Activated CD4-positive, alpha-beta T cell treated with anti-CD3 and anti-CD28 coated beads, Interleukin-2, amount 10 ng/mL, durations not matched to agents 7 days and 5 days (primary cell): ENCODE measurements at places on chromosomes 1 and 21. TPM values are rescaled to one million over a fixed set of nuclear protein-coding genes. Genes with fewer than 3 reads are reported as not detected.

DNA sequence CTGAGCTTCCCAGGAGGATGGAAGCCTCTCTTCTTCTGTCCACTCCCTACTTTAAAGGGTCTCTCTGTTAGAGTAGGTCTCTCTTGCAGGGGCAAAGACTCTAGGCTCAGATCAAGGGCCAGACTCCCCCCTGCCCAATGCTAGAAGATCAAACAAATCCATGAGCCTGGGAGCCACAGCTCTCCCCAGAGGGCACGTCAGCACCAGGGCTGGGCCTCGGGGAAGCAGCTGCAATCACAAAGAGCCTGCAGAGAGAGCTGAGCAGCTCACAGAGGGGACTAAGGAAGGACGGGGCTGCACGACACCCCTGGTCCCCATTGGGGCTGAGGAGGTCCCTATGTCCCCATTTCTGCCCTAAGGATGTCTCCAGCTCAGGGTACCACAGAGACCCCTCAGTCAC, 3.9 kb downstream of the CNTN2 start:
- H3K4me1 ChIP-seq: no peaks in the 10 kb centered on the region
- DNase-seq: no peak
- H3K27ac ChIP-seq: no peak overlapping the region
- no peaks in the 10 kb centered on the region for H3K36me3 ChIP-seq
- H3K4me3 ChIP-seq: no peak overlapping the region
- H3K27me3 ChIP-seq: peaks cover 42% of the 10 kb centered on the region

Gene NUDC
- total RNA-seq: 64.5 TPM

DNA sequence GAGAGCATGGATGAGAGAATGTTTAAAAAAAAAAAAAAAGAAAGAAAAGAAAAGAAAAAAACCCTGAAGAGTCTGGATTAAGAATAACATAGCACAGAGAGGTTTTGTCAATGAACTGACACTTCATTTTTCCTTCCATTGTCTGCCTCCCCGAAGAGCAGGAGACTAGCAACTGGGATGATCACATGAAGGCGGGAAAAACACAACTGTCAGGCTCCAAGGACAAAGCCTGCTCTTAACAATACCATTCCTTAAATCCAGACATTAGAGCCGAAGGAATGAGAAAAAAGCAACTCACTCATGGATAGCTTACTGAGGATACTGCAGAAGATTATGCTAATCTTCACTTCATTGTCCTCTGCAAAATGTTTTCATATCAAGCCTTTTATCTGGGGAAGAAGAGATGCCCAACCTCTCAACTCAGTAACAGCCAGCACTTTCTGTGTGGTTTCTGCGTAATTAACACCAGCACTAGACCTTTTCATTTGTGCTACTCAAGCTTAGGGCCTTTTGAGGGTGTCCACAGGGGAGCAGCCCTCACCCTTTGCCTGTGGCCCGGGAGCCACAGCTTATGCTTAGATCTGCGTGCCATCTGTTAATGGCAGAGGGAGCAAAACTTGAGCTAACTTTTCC, 182.3 kb downstream of the BARHL2 start:
- no peaks in the 10 kb centered on the region for H3K4me1 ChIP-seq
- DNase-seq: no peak
- peaks cover 2% of the 10 kb centered on the region for H3K27me3 ChIP-seq
- H3K4me3 ChIP-seq: no peak overlapping the region
- no peak overlapping the region for H3K27ac ChIP-seq
- H3K36me3 ChIP-seq: no peaks in the 10 kb centered on the region

Gene FMOD
- not detected for total RNA-seq

Gene RGSL1
- total RNA-seq: not detected

GRCh38 chr1:234684856-234685255, 74.9 kb upstream of the IRF2BP2 start:
- no peak overlapping the region for H3K4me3 ChIP-seq

DNA sequence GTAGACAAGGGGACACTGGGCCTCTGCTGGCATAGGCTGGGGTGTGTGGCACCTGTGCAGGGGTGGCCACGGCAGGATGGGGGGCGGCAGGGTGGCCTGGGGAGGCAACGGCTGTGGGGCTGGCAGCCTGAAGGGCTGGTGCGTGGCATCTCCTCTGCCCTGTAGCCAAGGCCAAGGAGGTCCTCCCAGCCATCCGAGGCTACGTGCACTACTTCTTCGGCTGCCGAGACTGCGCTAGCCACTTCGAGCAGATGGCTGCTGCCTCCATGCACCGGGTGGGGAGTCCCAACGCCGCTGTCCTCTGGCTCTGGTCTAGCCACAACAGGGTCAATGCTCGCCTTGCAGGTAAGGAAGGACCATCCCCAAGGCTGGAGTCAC, 36.0 kb upstream of the LHX4 start:
- no peaks in the 10 kb centered on the region for H3K27me3 ChIP-seq
- no peak for DNase-seq
- no peaks in the 10 kb centered on the region for H3K36me3 ChIP-seq
- peaks cover 6% of the 10 kb centered on the region for H3K4me1 ChIP-seq
- no peak overlapping the region for H3K27ac ChIP-seq
- no peak overlapping the region for H3K4me3 ChIP-seq

Gene WNT3A
- not detected for total RNA-seq

GRCh38 chr1:118809586-118809985, 178.6 kb downstream of the TBX15 start:
- H3K27me3 ChIP-seq: no peaks in the 10 kb centered on the region
- no peak overlapping the region for H3K27ac ChIP-seq
- no peaks in the 10 kb centered on the region for H3K4me1 ChIP-seq
- H3K36me3 ChIP-seq: no peaks in the 10 kb centered on the region

GRCh38 chr1:30039354-30040080, 683.9 kb downstream of the MATN1 start:
- H3K27me3 ChIP-seq: no peaks in the 10 kb centered on the region
- no peak overlapping the region for H3K27ac ChIP-seq
- H3K4me3 ChIP-seq: no peak overlapping the region

Gene PARS2
- total RNA-seq: 4.3 TPM

DNA sequence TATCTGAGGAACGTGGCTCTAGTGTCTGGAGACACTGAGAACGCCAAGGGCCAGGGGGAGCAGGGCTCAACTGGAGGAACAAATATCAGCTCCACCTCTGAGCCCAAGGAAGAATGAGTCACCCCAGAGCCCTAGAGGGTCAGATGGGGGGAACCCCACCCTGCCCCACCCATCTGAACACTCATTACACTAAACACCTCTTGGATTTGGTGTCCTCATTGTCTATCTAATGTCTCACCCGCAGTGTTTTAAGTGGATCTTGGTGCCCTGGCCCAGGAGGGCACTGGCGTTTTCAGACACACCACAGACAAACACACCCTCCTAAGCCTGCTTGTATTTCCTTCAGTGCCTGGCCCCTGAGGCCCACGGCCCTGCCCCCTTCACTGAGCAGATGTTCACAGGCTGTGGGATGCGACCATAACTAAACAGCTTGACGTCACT, 2.2 kb upstream of the FALEC start:
- no peaks in the 10 kb centered on the region for H3K27me3 ChIP-seq
- H3K4me1 ChIP-seq: peaks cover 19% of the 10 kb centered on the region
- H3K27ac ChIP-seq: no peak overlapping the region
- H3K36me3 ChIP-seq: no peaks in the 10 kb centered on the region
- no peak overlapping the region for H3K4me3 ChIP-seq

Gene AUNIP
- total RNA-seq: 8.1 TPM
